Activated CD4-positive, alpha-beta T cell treated with anti-CD3 and anti-CD28 coated beads for 4 hours (primary cell): ENCODE measurements at places on chromosomes 2 and 18.

DNA sequence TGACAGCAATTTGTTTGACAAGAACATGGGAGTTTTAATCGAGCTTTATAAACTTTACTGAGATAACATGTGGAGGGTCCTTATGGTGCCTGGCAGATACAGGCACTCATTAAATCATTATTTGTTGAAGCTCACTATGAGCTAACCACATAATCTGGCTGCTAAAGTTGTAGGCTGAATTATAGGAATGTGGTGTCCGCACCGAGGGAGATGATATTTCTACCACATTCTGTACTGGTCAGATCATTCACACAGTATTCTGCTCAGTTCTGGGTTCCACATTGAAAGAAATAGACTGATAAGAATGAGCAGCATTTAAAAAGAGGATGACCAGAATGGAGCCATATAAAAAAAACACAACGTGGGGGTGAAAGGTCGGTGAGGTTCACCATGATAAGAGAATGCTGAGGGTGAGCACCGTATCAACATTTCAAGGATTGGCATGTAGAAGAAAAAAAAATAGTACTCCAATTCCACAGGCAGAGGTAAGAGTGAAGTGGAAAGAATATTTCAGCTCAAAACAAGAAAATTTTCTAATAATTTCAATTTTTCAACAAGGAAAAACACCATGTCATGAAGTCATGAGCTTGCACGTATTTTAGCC, 54.4 kb downstream of the TMEFF2 start:
- DNase-seq, result no peak

- DNase-seq, result no peak
Observed at GRCh38 chr2:237478979-237479378, 8.1 kb upstream of the MLPH start.

GRCh38 chr2:28510184-28510583, 14.3 kb downstream of the PLB1 start:
- DNase-seq, result no peak

- DNase-seq, result no peak
Observed at GRCh38 chr2:242075168-242075567, 205.6 kb downstream of the RTP5 start.

DNA sequence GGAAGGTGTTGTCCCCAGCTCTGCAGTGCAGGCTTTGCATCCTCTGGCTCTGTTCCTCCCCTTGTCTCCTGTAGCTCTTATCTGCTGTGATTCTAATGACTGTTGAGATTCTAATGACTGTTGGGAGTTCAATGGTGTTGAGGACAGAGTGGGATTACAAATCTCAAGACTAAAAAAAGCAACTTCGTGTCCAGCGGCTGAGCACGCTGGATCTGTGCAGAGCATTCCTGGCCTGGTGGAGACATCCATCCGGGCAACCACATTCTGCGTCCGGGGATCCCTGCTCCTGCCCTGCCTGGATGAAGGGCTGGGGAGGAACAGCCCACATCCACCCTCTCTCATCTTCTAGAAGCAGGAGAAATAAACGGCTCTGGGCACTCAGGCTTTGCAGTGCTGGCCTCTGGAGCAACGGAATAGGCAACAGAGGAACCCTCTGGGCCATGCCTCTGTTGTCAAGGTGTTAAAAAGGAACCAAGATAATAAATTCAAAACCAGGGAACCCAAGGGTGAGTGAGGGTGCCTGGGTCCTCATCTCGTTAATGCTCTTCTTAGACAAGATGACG, 106.7 kb upstream of the ASB18 start:
- DNase-seq, result no peak

DNA sequence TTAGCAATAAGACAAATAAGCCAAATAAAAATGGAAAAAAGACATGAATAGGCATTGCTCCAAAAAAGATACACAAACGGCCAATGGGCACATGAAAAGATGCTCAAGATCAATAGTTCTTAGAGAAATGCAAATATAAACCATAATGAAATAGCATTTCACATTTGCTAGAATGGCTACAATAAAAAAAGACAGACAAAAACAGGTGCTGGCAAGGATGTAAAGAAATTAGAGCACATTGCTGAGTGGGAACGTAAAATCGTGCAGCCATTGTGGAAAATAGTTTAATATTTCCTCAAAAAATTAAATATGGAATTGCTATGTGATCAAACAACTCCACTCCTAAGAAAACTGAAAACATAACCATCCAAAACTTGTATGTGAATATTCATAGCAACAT, 160.0 kb upstream of the SPATS2L start:
- DNase-seq, result no peak

DNA sequence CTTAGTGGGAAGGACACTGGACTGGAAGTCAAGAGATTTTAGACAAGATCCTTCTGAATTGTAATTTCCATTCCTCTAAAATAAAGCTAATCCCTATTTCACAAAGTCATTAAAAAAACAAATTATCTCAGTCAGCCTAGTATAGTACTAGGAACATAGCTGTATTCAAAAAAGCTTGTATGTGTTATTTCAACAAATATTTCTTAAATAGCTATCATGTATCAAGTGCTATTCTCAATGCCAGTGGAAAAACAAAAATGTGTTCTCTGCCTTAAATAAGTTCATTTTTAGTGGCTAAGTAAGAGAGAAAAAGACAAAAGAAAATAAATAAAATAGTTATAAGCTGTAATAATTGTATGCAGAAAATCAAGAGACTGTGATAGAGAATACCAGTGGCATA, 541.8 kb upstream of the CDH2 start:
- no peak for DNase-seq
